ENCODE measurements at places on chromosomes 11 and 22.

DNA sequence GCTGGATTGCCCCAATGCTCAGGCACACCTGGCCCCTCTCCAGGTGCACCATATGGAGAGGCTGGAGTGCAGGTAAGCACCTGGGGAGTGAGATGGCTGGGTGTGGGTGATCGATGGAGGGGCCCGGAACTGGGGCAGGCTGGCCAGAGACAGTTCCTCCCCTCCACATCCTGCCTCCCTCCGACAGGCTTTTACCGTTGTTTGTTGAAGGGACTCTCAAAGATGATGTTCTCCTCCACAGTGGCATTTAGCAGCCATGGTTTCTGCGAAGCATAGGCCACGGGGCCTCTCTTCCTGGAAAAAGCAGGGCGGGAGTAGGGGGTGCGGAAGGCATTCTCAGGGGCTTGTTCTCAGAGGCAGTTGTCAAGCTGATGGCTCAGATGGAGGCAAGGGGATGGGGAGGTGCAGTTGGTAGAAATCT is 25.9 kb upstream of the KCNJ11 start:
- DNase-seq, result no peak

- no peak for DNase-seq
Measured at GRCh38 chr11:2524446-2525165, 79.8 kb downstream of the KCNQ1 start.

DNA sequence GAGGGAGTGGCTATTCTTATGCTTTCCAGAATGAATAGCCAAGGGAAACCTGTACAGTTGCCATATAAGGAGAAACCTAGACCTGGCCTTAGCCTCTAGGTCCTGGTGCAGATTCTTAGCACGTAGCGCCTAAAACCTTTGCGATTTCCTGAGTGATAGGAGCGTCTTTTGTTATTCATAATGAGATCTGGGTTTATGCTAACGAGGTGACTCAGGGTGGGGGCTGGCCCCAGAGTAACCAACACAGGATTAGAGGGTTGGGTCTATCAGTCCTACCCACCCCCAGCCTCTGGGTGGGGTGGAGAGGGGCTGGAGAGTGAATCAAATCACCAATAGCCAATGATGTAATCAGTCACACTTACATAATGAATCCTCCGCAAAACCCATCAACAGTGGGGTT is 73.4 kb upstream of the PARVG start:
- DNase-seq, result no peak

- peak; percentile 27 for DNase-seq
Measured at GRCh38 chr22:37019309-37020191, at the start of the genes MPST and TST. MPST (plus strand) TSS chr22:37019742; CDS start chr22:37019837, 95 bp downstream. TST (minus strand) TSS chr22:37019447; CDS start chr22:37018732, 715 bp downstream.

GRCh38 chr11:122491509-122491908 is 164.0 kb upstream of the UBASH3B start:
- DNase-seq, result no peak

- no peak for DNase-seq
Measured at GRCh38 chr11:67098799-67099429, 20.1 kb upstream of the KDM2A start.

DNA sequence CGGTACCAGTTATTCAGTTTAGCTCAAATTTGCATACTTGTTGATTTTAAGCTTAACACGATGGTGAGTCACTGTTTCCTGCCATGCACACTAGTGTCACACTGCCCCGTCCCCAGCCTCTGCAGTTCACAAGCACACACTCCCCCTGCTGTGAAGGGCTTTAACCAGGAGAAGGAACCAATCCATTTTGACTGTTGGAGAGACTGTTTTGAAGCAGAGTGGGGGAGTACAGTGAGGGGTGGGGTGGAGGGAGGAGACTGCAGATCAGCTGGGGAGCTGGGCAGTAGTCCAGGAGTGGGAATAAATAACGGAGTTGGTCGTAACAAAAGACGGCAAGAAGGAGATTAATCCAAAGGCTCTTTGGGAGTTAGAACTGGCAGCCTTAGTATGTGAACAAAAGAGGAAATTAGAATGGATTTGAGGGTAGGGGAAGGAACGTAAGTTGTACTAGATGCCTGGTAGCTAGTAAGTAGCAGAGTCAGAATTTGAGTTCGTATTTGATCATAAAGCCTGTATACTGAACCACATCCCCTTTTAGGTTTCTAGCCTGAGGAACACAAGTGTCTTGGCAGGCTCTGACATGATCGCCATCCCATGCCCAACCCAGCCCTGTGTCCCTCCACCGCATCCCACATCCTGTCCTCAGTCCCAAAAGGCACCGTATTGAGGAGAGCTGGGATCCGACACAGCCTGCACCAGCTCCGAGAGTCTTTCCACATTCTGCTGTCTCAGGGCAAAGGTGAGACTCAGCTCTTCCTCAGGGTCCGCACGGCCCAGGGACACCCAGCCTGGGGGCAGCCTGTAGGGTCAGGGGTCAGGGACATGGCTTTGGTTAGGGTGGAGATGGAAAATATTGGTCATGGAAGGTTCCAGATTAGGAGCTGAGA is 862 bp downstream of the TPP1 start:
- peak; percentile 51 for DNase-seq

GRCh38 chr11:3346587-3346986 is 32.4 kb downstream of the ZNF195 start:
- DNase-seq, result no peak

- no peak for DNase-seq
Measured at GRCh38 chr22:18145676-18146388, 4.1 kb upstream of the USP18 start.

- no peak for DNase-seq
Measured at GRCh38 chr11:804599-804964, 449 bp downstream of the PIDD1 start.

- no peak for DNase-seq
Measured at GRCh38 chr11:96316869-96317268, 26.1 kb downstream of the MAML2 start.

DNA sequence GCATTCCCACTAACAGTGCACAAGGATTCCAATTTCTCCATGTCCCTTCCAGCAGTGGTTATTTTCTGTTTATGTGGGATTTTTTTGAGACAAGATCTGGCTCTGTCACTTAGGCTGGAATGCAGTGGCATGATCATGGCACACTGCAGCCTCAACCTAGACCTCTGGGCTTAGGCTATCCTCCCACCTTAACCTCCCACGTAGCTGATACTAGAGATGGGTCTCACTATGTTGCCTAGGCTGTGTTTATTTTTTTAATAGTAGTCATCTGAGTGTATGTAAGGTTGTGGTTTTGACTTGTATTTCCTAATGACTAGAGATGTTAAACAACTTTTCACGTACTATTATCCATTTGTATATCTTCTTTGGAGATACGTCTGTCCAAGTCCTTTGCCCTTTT is 74.6 kb downstream of the KCNQ1OT1 start:
- DNase-seq, result no peak

GRCh38 chr11:66847461-66848232 is 4.4 kb downstream of the RCE1 start:
- no peak for DNase-seq

DNA sequence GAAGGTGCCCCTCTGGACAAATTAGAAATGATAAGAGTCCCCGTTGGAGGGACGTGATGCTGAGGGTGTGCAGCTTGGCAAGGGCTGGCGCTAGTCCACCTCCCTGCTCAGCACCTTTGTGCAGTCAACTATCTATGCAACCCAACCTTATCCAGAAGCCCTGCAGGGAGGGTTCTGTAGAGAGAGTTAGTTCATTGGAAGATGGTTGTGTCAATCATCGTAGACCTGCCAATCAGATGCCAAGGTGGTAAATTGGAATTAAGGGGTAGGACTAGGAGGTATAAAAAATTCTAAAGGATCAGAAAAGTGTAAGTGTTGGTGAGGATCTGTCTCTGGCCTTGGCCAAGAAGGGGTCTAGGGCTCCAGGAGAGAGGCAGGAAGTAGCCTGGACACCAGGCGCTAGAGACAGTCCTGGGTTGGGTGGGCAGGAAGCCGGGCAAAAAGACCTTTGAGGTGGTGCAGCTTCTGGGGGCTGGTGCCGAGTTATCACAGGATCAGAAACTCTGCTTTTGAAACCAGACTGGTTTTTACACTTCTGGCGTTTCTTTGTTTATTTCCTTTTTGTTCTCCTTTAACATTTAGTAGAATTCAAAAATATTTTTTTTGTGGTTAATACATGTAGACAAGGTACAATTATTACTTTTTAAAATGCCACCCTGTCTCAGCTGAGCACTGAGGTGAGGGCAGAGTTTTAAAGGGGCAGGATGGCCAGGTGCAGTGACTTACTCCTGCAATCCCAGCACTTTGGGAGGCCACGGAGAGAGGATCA is 1.6 kb downstream of the C1QTNF6 start:
- no peak for DNase-seq

DNA sequence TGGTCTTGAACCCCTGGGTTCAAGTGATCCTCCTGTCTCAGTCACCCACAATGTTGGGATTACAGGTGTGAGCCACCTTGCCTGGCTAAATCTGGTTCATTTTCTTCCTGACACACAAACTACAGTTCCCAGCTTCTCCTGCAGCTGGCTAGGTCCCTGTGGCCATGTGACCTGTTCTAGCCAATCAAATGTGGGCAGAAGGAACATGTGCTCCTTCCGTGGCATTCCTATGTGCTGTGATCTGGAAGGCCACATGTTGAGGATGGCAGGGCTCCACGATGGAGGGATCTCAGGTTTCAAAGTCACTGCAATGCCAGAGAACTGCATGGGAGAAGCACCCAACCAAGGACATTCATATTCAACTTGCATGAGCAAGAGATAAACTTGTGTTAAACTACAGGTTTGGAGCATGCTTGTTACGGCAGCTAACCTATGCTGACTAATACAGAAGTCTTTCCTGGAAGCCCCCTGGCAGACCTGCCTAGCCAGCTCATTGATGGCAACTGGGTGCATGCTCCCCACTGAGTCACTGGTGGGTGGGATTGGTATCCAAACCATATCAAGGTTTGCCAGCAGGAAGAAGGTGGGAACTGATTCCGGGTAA is 86.0 kb downstream of the RPS6KA4 start:
- DNase-seq, result no peak

DNA sequence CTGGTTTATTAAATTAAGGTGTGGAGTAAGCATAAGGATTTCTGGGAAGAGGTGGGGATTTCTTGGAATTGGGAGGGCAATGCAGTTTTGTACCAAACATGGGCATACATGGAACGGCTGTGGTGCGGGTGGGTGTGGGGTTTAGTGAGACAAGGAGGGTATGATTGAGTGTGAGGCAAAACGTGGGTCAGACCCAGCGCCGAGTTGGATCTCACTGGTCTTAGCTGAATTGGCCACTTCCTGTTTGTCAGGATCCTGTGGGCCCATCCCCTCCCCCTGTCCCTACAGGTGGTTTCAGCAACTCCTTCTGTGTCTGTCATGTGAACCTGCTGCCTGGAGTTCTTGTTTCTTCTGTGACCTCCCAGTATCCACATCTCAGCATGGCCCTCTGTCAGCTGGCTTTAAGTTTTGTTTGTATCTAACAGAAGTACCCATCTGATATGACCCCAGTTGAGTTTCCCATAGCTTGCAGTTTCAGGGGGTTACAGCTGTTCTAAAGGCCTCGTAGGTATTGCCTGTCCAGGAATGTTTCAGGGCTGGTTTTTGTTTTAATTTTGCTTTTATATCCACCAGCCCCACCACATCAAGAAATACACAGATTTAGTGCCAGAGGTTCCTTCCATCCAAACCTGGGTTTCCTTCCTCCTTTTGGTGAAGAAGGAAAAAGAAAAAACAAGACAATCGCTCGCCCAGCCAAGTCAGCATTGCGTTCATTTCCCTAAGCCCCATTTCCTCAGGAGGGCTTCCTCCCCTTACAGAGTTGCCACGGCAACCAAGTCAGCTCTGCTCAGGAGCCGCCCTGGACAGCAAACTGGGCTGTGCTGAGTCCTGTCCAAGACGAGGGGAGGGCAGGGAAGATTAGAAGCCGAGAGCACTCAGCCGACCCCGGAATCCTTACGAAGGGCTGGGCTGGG is 6.0 kb downstream of the APOL1 start:
- DNase-seq, result no peak
